Stimulated activated CD4-positive, alpha-beta T cell treated with anti-CD3 and anti-CD28 coated beads, TNF-alpha, amount 100 ng/mL, for 1 hour (primary cell): ENCODE measurements at places on chromosomes 3 and 15.

- DNase-seq = no peak
Measured at GRCh38 chr15:89379818-89380217, 45.2 kb upstream of the POLG start.

DNA sequence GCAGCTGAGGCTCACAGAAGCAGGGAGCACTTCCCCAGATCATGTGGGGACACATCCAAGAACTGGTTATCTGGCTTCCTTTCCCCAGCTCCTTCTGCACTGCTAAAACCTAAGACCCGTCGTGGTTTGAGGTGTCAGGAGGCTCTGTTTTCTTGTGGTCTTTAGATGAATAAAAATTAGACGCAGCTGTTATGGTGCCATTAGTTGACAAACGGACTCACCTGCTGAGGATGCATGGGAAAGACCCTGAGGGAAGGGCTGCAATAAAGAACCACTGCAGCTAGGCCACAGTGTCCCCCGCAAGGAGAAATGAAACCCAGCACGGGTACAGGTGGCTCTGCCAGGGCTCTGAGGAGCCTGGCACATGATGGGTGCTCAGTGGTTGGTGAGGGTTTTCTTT, 99.4 kb downstream of the IQSEC1 start:
- no peak for DNase-seq

GRCh38 chr15:64634027-64634426, 141.4 kb downstream of the RBPMS2 start:
- no peak for DNase-seq

DNA sequence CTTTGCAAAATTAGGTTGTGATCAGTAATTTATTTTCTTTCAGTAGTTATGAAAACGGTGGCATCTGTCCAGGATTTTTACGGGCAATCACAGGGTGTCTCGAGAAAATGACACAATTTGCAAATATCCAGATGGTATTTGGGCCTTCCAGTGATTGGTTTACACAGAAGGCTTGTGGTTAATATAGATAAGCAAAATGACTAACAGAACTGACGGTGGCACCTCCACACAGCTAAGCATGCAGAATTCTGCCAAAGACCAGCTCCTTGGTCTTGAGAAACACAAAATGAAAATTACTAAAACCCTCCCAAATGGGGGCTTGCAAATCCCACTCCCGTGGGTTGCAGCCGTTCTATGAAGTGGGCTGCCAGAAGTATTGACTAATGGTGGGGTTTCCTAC, 5.5 kb downstream of the ARHGEF3 start:
- no peak for DNase-seq

DNA sequence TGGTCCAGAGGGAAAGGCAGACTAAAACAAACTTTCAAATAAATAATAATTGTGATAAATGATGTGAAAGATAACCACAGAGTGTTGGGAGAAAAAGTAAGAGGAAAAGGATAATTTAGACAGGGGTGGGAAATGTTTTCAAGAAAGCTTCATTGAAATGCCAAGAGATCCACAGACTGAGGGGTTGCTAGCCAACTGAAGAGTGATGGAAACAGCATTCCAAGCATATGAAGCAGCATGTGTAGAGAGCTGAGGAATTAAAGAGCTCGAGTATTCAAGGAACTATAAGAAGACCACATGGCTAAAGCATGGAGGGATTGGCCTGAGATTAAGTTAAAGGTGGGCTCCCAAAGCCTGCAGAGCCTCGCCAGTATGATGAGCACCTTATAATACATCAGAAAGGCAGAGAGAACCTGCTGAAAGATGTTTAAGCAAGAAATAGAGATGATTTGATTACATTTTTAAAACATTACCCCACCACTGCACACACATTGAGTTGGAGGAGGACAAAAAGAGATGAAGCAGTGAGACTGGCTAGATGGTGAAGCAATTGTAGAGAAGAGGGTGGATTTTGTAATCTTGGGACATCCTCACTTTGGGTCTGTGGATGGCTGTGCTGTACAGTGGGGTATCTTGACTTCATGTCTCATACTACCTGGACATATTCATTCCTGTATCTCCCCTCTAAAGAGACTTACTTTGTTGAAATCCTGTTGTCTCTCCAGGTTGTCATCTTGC, 100.8 kb downstream of the STAC start:
- no peak for DNase-seq
